ENCODE measurements at places on chromosomes 7 and 10.
A peak's percentile ranks its signal among the peaks of the same experiment; 100 is the strongest.

- DNase-seq, result no peak
Measured at GRCh38 chr7:54337466-54337865, 204.7 kb upstream of the VSTM2A start.

GRCh38 chr7:30465811-30466180 lies 12.8 kb downstream of the NOD1 start:
- DNase-seq, result no peak

DNA sequence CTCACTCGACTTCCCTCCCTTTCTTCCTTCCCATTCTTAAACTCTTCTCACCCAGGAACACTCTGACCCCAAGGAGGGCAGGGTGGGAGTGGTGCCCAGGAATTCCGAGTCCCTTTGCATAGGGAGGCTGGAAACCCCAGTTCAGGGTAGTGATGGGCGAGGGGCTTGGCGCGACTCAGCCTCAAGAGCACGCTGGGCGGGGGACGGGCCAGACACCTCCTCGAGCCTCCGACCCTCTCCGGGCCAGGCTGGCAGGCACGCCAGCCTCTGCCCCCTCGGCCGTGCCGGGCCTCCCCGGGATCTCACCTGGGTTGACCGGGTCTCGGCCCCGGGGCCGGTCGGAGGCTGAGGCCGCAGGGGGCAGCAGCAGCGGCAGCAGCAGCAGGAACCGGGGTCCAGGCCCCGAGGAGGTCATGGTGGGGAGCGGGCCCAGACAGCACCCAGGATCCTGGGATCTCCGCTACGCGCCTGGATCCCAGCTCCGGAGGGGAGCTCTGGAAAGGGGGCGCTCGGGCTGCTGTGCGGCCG lies 457 bp downstream of the PLOD3 start:
- no peak for DNase-seq

DNA sequence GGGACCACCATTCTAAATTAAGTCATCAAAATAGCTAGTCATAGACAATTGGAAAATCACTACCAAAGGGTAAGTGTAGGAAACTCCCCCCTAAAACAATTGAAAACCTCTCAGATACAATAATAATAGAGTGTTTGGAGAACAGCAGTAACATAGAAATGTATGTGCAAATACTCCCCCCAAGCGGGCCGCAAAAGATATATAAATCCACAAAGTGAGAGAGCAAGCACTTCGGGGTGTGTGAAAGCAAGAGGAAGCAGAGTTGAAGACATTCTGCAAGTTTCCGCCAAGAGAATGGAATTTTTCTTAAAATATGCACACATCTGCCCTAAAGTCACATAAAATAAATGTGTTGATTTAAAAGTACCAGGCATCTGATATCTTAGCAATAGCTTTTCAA lies 33.3 kb downstream of the CHCHD3 start:
- no peak for DNase-seq

- no peak for DNase-seq
Measured at GRCh38 chr7:73968487-73968886, 59.5 kb upstream of the ELN start.

DNA sequence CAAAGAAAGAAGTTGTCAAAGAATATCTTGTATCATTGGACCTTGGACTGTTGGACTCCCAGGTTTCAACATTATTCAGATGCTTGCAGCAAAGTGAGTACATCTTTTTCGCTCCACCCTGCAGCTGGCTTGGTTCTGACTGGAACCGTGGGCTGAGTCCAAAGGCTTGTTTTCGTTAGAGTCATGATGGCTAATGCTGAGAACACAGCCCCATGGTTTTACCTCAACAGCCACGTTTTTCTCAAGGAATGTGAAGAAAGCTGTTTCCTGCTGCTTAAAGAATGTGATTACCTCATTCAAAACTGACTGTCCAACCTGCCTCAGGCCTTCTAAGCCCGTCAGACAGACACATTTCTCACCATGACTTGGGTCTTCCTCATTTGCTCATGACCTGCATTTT lies 69.5 kb downstream of the STEAP1B start:
- DNase-seq, result peak; percentile 92

GRCh38 chr10:79397051-79397450 lies 48.4 kb downstream of the ZCCHC24 start:
- DNase-seq, result no peak

- no peak for DNase-seq
Measured at GRCh38 chr7:10657201-10657600, 316.5 kb upstream of the PHF14 start.

DNA sequence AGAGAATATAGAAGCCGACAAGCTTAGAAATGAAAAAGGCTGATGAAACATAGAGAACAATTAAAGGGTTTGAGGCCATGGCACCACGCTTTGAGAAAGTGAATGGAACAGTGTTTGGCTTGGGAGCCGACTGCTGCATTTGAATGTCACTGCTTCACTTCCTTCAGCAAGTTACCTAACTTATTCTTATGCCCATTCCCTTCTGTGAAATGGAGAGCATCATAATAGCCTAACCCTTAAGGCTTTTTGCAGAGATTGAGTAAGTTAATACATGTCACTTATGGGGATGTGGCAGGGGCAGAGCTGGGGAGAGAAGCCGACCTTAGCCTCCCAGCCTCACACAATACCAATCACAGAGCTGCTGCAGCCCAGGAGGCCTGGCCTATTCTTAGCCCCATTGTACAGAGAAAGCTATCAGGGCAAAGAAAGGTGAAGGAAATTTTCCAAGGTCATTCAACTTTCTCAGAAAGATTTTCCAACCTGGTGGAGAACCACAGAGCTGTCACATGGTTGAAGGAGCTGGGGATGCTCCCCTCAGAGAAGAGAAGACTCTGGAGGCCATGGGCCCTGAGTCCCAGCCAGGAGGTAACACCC lies 186.0 kb upstream of the GDF10 start:
- DNase-seq, result no peak

- DNase-seq, result no peak
Measured at GRCh38 chr10:133028956-133029355, 58.8 kb upstream of the ADGRA1 start.

- DNase-seq, result no peak
Measured at GRCh38 chr10:78556-78955, 29.5 kb upstream of the TUBB8 start.

- DNase-seq, result no peak
Measured at GRCh38 chr7:47154791-47155190, 427.1 kb downstream of the TNS3 start.

DNA sequence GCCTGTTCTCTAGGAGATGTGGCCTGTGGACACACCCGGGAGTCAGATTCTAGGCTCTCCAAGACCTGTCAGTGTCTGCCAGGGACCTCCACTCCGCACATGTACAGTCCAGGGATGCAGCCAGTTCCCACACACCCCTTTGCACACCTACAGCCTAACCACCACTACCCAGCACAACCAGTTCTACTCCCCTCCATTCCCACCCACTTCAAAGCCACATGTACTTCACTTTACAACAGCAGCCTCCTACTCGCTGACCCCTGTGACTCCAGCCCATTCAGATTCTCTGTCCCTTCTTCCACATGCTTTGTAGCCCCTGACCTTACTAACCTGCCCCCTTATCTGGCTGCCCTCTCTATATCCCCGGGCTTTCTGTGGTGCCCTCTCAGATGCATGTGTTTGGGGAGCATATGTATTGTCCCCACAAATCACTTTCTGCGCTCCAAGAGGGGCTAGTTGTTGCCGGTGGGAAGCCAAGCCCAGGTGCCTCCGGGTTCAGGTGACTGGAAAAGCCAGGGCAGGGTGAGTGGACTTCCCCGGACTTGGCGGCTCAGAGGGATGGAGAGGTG lies 7.2 kb downstream of the LBX1 start:
- no peak for DNase-seq

DNA sequence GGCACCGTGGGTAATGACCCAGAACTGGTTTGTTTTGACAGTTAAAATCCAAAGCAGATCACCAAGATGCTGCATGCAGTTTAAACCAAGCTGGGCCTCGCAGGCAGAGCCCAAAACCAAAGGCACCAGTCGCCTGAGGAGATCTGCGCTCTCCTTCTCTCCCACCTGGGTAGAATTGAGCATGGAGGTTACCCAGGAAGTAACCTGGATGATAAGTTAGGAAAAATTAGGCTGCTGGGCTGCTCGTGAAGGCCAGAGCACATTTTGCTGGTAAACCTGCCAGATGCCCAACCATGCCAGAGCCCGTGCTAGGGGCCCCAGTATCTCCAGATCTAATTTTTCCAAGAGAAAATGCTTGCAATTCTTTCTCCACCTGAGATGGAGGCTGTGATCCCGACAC lies 388.3 kb upstream of the MGMT start:
- no peak for DNase-seq

- DNase-seq, result no peak
Measured at GRCh38 chr10:16952080-16952479, 134.9 kb upstream of the RSU1 start.

DNA sequence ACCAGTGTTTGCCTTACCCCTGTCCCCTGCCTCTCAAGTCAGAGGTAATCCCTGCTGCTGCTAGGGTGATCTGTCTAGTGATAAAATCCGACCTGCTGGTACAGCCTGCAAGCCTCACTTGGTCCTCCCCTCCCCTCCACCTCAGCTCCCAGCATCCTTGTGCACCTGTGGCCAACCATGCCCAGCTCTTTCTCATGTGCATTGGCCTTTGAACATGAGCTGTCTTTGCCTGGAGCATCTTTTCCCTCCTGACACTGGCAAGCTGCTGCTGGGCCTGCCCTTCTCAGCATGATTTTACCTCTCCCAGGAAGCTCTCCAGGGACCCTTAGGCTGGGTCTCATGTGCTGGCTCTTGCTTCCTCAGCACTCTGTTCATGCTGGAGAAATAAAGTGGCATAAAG lies 51.3 kb upstream of the CXCL12 start:
- DNase-seq, result no peak

DNA sequence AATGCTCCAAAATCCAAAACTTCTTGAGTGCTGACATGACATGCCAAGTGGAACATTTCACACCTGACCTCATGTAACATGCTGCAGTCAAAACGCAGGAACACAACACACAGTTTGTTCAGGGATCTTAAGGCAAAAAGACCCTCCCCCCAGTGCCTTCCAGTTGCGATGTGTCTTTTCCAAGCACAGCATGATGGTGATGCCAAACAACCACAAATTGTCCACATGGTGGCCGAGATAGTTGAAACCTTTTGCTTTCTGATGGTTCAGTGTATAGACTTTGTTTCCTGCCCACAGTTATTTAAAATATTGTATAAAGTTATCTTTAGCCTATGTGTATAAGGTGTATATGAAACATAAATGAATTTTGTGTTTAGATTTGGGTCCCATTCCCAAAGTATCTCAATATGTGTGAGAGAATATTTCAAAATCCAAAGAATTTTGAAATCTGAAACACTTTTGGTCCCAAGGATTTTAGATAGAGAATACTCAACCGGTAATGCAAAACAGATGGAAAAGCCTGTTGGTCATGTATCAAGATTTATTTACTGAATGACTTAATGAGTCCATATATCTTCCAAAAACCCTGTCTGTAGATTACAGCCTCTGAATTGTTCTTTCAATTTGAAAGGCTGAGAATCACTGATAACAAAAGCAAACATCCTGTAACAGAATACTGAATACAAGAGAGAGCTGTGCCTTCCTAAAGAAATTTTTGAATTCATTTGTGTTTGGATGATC lies 93.4 kb upstream of the OIT3 start:
- no peak for DNase-seq

GRCh38 chr7:70926666-70927065 lies 205.3 kb upstream of the GALNT17 start:
- no peak for DNase-seq

DNA sequence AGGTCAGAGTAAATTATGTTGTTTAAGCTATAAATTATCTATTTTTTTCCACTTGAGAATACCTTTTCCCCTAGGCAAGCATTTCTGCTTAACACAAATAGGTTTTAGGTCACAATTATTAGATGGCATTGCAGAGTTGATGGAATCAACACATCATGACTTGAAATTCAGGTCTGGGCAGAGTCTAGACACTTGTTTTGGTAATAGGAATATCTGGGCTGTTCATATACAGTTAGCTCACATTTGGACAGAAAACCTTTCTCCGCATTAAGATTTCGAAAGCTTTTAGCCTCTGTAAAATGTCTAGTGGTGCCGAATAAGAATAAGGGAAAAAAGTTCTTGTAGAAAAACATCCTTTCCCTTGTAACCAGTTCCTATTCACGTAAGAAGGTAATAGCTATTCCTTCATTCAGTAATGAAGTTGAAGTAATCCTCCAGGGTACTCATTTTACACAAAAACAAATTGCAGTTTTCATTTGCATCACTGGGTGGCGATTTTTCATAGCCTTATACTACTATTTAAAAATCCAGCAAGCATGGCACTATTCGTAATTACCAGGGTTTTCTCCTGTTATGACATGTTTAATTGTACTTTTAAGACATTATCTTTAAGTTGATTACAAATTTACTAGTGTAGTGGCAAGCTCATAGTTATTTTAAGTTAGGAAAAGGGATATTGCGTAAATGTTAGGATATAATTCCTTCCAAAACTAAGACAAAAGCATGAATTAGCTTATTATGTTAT lies 37.0 kb downstream of the RPA3 start:
- DNase-seq, result peak; percentile 13

GRCh38 chr10:130715686-130716670 lies 579.8 kb downstream of the GLRX3 start:
- DNase-seq, result no peak

GRCh38 chr7:48209004-48209600 lies 37.8 kb downstream of the ABCA13 start:
- no peak for DNase-seq

DNA sequence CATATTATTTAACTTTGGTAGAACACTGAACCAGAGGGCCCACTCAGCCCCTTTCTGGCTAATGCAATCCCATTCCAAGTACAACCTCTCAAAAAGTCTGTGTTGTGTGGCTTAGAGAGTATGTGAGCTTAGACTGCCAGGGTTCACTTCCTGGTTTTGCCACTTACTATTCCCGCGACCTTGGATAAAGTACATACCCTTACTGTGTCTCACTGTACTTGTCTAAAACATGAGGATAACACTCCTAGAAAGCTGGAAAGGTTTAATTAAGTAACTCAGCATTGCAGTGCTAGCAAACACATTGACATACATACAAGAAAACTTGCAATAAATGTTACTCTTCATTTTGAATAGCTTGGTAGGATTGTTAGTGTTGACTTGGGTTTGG lies 215.8 kb downstream of the CHCHD3 start:
- peak; percentile 7 for DNase-seq

DNA sequence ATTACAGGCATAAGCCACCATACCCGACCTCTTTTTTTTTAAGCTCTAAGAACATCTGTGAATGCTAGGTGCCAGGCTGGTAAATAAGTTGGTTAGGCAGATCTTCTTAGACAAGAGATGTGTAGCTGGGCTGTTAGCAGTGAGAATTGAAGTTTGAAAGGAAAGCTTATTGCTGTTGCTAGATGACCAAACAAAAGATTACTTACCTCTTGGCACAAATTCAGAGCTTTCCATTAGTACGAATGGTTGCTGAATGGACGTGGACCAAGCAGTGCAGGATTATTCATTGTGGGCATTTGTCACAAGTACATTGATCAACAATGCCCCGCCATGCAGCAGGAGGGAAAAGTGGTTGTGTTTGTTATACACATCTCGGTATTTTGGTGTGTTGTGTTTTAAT lies 131.2 kb downstream of the GFRA1 start:
- no peak for DNase-seq

DNA sequence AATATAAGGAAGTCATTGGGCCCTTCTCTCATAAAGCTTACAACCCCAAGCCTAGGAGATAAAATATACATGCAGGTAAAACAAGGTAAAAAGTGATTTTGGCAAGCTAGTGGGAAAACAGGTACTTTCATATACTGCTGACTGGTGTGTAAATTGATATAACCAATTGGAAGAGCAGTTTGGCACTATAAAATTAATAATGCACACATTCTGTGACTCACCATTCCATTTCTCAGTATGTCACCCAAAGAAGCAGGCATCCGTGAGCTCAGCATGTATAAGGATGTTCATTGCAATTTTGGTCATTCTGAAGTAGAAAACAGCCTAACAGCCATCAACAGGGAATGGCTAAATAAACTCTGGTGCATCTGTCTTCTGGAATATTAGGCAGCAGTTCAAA lies 2.9 kb downstream of the MACROH2A2 start:
- DNase-seq, result peak; percentile 4
